Activated T-helper 1 cell treated with Interleukin-2 at 50 U/mL for 16 hours (primary cell): ENCODE measurements at places on chromosomes 1 and 21.

- no peak for DNase-seq
Observed at GRCh38 chr1:17201201-17202021, 3.5 kb upstream of the PADI1 start.

- no peak for DNase-seq
Observed at GRCh38 chr1:26450908-26451307, 18.8 kb downstream of the DHDDS start.

GRCh38 chr1:241810769-241811405 is 37.1 kb upstream of the EXO1 start:
- no peak for DNase-seq

GRCh38 chr1:155688324-155689080 is at the start of gene YY1AP1:
Gene YY1AP1 (minus strand): TSS chr1:155688774. CDS start chr1:155680436, 8,338 bp downstream.
- DNase-seq: peak; percentile 86

DNA sequence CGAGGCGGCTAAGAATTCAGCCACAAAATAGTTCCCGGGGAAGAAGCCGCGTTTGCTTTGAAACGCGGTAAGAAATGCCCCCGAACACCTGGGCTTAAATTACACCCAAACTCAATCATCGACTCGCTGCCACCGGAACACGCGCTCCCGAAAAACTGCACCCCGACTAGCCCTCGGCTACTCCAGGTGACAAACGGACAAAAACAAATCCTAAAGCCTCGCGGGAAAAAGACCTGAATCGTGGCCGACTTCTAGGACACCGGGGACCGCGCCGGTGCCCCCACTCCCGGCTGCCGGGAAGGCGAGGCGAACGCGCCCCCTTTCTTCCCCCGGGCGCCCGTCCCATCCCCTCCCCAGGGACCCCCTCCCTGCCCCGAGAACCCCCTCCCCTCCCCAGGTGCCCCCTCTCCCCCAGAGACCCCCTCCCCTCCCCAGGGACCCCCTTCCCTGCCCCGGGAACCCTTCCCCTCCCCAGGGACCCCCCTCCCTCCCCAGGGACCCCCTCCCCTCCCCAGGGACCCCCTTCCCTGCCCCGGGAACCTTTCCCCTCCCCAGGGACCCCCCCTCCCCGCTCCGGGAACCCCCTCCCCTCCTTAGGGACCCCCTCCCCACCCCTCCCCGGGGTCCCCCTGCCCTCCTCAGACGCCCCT is 628 bp downstream of the C1orf159 start:
- DNase-seq: no peak

- DNase-seq: no peak
Observed at GRCh38 chr1:18555036-18555435, 74.3 kb downstream of the KLHDC7A start.

DNA sequence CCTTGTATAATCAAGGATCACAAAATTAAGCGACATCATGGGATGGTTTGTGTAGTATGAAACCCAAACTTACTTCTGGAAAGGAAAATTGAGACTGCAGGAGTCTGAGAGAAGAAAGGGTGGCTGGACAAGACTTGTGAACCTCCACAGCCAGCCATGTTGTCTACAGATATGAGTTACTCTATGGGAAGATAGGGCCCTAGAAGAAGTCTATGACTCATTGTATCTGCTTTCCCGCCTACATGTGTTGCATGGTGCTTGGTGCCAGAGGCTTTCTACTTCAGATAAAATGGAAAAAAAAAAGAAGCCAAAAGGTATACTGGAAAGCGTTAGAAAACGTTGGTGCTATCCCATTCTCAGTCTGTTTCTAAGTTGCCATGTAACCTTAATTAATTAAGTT is 18.7 kb upstream of the OR6N2 start:
- no peak for DNase-seq

DNA sequence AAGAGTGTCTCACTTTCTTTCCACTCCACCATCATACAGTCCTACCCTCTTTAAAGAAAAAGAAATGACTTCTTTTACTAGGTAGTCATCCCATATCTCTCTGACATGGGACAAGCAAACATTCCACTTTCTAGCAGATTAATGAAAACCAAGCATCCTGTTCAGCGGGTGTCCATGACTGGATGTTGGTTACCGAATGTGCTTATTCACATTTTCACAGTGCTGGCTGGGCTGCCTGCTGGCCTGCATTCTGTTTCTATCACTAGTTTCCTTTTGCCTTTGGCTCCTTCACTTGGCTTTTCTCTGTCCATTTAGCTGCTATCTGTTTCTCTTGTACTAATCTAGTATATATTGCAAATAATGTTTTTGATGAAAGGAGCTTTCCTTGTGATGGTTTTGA is 598.4 kb downstream of the RWDD3 start:
- no peak for DNase-seq

DNA sequence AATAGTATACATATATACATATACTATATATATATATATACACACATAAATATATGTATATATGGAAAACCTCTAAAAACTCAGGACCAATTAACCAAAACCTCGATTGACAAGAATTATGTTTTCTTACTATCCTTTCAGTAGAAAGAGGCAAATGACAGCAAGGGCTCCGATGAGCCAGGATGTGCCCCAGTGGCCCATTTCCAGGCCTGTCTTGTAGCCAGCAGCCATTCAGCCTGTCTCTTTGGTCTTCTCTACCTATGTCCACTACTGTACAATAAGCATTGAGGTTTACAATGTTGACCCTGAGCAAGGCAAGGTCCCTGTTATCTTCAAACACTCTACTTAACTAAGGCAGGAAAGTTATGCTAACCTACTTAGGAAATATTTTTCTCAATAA is 9.8 kb downstream of the KCNA2 start:
- DNase-seq: no peak

- DNase-seq: no peak
Observed at GRCh38 chr1:101854271-101854670, 142.5 kb downstream of the OLFM3 start.

DNA sequence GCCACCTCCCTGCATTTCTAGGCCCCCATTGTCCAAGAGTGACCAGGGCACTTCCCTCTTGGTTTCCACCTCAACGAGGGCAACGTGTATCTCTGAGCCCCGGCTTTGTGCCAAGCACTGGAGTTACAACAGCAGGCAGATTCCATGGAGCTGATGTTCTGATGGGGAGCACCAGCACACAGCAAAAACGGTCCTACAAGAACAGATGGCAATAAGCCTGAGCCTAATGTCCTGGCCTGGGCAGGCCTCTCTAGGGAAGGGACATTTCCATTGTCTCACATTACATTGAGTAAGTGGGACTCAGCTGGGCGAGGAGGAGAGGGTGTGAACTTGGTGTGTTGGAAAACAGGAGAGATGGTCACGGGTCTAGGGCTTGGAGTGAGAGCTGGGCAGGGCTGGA is 27.2 kb upstream of the NPPB start:
- DNase-seq: no peak

DNA sequence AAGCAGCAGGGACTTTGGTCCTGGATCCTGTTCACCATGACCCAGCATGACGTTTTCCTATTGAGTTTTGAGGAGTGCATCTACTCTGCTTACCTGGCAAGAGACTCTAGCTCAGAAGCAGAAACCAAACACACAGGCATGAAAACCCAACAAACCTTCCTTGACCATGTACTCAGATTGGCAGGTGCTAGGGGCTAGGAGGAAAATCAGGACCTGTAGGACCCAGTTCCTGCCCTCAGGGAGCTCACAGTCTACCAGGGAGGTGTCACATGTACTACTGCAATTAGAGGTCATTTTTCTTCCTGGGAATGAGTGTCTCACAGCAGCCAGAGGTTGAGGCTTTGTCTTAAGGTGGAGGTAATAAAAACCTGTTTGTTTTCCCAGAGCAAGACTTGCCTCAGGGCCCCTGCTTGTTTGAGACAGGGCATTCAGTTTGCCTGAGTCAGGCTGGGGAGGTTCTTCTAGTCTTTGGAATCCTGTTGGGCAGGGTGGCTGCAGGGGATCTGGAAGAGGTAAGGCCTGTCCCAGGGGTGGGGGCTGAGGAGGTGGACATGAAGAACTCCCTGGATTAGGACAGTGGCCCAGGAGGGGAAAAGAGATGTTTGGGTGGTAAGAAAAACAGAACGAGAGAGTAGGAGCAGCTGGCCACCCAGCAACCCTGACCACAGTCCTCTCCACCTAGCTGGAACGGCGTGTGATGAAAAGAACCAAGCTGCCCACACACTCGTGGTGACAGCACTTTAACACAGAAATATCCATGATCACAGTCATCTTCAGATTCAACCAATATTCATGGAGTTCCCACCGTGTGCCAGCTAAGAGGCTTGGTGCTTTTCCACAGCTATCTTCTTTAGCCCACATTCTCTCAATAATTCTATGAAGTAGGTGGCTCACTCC is 30.8 kb downstream of the IER5 start:
- no peak for DNase-seq

DNA sequence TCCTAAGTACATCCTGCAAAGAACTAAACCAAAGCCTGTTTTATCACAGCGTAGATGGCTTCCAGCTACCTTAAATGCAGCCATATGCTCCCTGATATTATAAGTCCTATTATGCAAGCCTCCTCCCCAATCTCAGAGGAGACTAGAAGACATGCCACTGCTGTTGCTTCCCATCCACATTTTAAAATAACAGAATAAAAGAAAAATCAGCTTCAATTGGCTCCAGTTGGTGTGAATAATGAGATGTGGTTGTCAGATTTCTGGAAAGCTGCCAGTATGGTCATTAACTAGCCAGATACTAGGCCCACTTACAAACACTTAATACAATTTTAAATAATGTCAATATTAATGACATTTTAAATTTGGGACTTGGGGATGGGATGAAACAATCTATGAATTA is 25.7 kb downstream of the WARS2 start:
- DNase-seq: no peak

DNA sequence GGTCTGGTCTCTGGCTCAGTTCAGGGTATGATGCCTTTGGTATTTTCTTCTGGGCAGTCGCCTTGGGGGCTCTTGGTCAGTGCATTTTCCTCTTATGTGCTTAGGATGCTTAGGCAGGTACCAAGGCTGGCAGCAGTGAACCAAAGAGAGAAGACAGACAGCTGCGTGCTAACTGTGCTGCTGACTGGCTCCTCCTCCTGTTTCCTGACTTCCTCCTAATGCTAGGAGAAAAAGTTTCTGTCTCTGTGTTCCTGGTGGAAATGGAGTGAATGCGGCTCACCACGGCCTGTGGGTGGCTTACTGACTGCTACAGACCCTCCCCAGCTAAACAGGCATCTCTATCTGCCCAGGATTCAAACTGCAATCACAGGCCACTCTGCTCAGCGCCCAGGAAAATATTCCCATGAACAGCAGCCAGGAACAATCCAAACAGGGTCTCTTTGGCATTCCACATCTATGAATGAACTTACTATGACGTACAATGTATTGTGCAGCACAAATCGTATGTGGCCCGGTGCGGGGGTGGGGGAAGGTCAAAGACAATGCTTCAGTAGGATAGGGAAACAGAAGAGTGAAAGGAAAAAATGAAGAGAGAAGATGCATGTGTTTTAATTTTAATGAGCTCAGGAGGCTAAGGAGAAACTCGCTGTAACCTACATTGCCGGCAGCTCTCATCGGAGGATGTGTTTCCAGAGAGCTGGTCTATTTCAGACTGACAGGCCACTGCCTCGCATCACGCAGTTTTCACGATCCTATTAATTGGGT is 2.8 kb downstream of the ABCG1 start:
- DNase-seq: no peak

GRCh38 chr21:31103163-31103562 is 64.9 kb upstream of the KRTAP19-8 start:
- DNase-seq: no peak

DNA sequence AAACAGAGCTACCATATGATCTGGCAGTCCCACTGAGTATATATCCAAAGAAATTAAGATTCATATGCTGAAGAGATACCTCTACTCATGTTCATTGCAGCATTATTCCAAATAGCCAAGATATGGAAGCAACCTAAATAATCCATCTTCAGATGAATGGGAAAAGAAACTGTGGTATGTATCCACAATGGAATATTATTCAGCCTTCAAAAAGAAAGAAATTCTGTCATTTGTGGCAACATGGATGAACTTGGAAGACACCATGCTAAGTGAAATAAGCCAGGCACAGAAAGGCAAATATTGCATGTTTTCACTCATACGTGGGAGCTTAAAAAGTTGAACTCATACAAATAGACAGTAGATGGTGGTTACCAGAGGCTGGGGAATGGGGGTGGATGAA is 47.8 kb downstream of the UBE4B start:
- DNase-seq: no peak

GRCh38 chr1:239677362-239677761 is 291.0 kb downstream of the CHRM3 start:
- no peak for DNase-seq

DNA sequence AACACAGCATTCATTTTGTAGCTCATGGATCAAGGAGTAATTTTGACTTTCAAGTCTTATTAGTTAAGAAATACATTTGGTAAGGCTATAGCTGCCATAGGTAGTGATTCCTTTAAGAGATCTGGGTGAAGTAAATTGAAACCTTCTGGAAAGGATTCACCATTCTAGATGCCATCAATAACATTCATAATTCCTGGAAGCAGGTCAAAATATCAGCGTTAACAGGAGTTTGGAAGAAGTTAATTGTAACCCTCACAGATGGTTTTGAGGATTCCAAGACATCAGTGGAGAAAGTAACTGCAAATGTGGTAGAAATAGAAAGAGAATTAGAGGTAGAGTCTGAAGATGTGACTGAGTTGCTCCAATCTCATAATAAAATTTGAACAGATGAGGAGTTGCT is 216.6 kb downstream of the GREM2 start:
- DNase-seq: no peak

DNA sequence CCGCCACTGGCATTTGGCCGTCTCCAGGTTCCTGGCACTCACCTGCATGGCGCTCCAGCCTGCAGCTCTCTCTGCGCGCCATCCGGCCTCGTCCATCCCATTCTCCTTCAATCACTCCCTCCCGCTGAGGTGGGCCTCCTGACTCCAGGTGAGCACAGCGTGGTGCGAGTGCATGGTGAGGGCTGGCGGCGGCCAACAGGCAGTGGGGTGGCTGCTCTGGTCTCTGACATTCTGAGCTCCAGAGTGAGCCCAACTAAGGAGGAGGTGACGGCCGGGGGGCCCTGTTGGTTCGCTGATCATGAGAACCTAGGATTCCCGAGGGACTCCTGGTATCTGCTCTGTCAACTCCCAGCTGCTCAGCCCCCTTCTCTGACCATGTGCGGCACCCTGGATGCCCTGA is 130.4 kb downstream of the AJAP1 start:
- DNase-seq: no peak

DNA sequence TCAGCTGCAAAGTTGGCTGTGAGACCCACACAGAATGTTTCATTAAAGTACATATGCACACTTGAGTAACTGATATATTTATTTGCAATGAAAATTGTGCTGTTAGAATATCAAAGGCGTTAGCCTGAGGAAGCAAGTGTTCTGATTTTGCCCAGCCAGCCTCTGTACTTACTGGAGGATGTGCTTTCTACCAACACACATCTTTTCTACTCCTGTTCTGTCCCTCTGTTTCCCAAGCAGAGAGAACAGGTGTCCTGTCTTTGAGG is 31.4 kb downstream of the ELAVL4 start:
- no peak for DNase-seq

GRCh38 chr1:79587229-79587628 is 580.7 kb upstream of the ADGRL4 start:
- no peak for DNase-seq

- no peak for DNase-seq
Observed at GRCh38 chr1:220013497-220013896, 32.8 kb downstream of the EPRS1 start.

GRCh38 chr21:44303490-44303981 is 3.7 kb downstream of the PFKL start:
- no peak for DNase-seq
